ENCODE measurements at places on chromosomes 11 and 22.
A peak's percentile ranks its signal among the peaks of the same experiment; 100 is the strongest.

DNA sequence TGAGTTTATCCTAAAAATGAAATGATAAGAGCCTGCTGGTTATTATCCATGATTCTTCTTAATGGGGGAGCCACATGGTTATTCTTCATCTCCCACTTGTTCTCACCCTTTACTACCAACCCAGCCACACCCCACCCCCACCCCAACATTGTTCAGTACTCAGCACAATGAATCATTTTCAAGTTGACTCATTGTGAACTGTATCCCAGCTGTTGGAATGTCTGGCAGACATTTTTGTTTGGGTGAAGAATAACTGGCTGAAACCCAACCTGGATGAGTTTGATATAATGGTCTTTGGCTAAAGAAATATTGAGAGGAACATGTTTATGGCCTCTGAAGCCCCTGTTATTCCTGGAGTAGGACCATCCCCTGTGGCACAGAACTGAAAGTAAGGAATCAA is 136.2 kb downstream of the ELP4 start:
- peak; percentile 82 for DNase-seq

GRCh38 chr11:2445746-2446551 is 1.1 kb downstream of the KCNQ1 start:
- DNase-seq = no peak

GRCh38 chr22:21931056-21931455 is 21.6 kb downstream of the PPM1F start:
- DNase-seq = no peak

DNA sequence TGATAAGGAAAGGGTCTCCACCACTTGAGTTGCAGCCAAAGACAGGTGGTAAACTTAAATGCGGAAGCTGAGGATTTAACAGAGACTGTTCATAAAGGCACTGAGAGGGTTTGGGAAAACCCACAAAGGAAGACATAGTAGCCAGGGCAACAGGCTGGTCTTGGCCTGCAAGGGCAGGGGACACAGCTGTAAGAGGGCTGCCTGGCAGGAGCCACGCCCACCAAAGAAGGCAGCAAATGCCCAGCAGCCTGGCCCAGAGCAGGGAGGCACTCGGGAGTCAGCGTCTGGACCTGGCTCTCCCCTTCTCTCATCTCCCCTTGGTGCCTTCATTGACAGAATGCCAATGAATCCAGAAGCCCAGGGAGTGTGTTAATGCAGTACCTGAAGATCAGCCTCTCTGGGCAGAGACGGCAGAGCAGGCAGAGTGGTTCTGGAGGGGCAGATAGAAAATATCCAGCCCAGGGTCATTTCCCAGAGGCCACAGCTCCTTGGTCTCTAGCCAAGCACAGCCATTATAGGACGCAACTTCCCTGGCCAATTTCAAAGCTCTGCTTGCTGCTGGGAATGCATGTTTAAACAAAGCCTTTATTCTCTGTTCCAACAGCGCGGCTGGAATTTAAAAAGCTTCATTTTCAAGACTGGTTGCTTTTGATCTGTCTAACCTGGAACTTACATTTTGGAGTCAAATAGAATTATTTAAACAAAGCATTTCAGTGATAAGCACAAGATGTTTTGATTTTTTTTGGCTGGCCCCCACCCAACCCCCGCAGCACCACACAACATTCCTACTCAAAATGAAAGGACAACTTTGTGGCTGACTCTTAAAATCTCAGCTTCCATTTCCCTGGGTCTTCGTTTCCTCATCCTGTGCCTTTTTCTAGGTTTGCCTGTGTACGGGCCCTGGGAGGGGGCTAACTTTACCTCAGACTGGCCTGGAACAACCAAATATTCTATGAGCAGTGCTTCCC is 125.6 kb upstream of the LMO1 start:
- DNase-seq = no peak

GRCh38 chr11:101470881-101471520 is 112.8 kb downstream of the TRPC6 start:
- DNase-seq = no peak

DNA sequence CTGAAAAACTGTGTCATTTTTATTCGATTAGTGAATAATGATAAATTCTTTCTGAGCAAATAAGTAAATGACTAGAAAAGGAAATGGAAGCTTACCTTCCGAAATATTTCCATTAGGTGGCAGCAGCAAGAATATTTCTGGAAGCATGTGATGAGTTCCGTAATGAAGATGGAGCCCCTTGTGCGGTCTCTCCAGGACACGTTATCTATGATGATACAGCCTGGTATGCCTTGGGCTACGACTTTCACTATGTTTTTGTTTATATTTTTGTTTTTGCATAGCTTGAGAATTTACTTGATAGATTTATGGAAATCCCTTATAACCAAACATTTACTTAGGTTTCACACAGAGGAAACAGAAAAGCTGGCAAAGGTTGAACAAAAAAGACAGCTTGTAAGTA is 25.7 kb downstream of the CASP5 start:
- no peak for DNase-seq
